ELR (cell line): ENCODE measurements at places on chromosomes 1 and 21.
A peak's percentile ranks its signal among the peaks of the same experiment; 100 is the strongest.

DNA sequence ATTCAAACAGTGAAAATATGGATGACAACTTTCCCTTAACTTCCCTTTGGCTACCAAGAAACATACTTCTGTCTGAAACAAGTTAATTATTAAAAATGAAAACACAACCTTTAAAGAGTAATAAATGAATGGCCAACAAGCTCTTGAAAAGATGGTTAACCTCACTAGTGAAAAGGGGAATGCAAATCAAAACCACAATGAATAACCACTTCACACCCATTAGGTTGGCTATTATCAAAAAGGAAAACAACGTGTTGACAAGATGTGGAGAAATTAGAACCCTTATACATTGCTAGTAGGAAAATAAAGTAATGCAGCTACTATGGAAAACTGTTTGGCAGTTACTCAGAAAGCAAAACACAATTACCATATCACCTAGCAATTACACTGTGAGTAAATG is 14.1 kb downstream of the COP1 start:
- DNase-seq = no peak

DNA sequence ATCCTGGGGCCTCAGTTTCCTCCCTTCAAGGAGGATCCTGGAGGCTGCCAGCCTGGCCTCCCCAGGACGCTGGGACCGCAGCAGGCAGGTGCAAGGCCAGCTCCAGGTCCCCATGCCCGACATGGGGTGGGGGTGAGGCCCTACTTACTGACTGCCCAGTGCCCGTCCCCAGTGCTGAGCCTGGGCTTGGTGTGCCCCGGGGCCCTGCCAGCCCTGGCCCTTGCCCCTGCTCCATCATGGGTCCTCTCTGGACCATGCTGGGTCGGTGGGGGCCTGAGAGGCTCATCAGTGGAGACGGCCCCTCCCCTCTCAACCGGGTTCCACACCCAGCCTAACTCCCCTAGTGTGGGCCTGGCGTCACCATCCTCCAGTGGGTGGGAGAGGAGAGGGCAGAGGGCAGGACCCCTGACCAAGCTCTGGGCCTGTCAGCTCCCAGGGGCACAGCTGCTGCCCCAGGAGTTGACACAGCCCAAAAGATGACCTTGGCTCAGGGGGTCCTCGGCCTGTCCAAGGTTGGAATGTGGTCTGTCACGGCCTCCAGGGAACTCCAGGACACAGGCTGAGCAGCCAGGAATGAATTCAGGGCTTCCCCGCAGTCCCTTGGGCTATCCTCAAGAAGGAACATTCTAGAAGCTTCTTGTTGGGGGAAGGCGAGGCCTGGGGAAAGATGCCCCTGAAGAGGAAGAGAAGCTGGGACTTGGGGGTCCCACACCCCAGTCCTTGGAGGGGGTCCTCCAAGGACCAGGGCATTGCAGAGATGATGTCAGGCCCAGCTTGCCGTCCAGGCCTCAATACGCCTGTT is 17.6 kb upstream of the ARF1 start:
- DNase-seq = no peak

DNA sequence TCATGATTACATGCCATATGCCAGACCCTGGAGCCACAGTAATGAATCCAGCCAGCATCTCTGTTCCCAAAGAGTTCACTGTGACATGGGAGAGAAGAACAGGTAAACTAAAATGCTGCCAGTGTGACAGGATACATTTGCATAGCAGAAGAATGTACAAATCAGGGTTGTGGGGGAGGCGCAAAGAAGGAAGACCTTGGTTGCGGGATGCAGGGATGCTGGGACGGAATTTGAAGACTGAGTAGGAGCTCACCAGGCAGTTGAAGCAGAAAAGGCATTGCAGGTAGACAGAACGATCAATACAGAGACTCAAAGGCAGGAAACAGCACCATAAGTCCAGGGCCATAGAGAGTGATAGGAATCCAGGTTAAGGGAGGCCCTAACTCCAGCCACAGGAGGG is 180.3 kb upstream of the ZC3H12A start:
- DNase-seq = no peak

DNA sequence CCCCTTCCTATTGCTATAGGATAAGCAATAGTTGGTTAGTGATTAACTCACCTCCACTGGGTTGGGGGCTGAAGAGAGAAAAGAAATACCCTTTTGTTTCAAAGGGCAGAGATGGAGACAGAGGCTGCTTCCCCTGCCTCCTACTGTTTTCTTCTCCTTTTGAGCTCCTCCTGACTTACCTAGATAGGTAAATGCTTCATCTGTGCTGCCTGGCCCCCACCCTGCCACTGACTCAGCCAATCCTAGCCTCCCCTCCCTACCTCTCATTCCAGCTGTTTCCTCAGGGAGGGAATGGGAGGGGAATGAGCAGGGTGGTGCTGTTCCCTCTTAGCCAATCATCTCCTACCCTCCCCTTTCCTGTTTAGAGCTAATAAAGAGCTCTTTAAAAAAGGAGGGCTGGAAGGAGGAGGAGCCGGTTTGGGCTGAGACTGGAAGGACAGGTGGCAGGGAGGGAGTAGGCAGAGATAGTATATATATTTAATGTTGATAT is at the start of gene C1orf116:
Gene C1orf116 (minus strand): TSS at position 229 of the 490 bp plus-strand sequence. CDS start 5,158 bp downstream, outside the sequence.
- peak; percentile 21 for DNase-seq

- DNase-seq = peak; percentile 99
Measured at GRCh38 chr1:27862671-27863537, 9.4 kb upstream of the THEMIS2 start.

GRCh38 chr1:20311289-20311688 is 20.6 kb downstream of the VWA5B1 start:
- DNase-seq = no peak

DNA sequence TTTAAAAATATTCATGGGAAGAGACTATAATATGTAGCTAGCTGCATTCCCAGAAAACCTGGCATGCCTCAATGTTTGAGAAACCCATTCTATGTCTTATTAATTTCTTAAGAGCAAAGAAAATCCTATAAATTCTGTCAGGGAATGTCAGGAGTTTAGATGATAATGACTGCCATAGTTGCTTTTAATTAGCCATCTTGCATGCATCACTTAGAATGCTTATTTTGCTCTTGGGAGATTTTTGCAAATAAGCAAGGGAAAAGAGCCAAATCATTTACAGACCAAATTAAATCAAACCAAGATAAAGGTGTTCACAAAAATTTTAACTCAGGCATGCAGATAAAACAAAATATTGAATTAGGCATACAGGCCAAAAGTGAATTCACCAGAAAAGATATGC is 152.8 kb downstream of the FASLG start:
- no peak for DNase-seq

GRCh38 chr1:114155706-114156105 is 2.0 kb upstream of the SYT6 start:
- DNase-seq = no peak

DNA sequence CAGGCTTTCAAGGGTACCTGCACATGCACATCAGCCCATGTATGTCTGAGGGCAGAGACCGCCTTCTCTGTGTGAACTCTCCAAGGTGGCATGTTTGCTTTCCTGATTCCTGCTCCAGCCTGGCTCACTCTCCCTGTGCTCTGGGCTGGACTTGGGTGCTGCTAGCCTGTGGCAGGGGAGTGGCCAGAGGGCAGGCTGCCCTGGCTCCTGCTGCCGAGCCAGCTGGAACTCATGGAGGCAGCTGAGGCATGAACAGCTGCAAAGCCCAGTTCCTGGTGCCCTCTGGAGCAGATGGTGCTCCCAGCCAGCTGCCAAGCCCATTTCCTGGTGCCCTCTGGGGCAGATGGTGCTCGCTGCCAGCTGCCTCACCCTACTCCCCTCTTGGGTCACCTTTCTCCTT is 7.6 kb downstream of the UBL4B start:
- no peak for DNase-seq

DNA sequence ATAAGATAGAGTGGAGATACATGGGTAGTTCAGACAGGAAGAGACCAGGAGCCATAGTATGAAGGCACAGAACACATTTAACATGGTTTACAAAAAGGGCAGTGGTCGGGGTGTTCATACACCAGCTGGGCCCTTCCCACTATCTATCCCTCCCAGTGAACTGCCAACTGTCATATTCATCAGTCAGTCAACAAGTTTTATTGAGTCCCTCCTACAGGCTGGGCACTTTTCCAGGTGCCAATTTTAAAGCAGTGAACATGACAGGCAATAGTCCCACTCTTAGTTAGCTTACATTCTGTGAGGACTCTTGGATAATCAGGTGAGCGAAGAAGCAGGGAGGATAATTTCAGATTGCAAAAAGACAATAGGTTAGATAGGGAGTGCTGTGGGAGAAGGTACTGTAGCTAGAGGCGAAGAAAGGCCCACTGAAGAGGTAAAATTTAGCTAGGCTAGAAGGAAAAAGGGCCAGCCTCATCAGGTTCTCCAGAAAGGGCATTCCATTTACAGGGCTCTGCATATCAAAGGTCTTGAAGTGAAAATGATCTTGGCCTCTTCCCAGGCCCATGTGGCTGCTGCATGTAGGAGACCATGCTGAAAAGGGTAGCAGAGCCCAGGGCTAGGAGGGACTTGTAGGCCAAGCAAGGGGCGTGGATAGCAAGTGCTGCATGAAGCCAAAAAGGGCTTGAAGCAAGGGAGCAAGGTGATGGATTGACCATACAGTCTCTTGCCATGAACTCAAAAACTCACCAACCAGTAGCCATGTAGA is 274.7 kb upstream of the SNX7 start:
- DNase-seq = no peak

- no peak for DNase-seq
Measured at GRCh38 chr21:42607102-42607501, 46.3 kb upstream of the PDE9A start.

GRCh38 chr1:211326528-211327345 is at the start of gene TRAF5:
TRAF5 (plus strand) TSS chr1:211326833; CDS start chr1:211353240, 26,407 bp downstream.
- DNase-seq = peak; percentile 70

- no peak for DNase-seq
Measured at GRCh38 chr1:208737922-208738321, 493.7 kb upstream of the PLXNA2 start.

DNA sequence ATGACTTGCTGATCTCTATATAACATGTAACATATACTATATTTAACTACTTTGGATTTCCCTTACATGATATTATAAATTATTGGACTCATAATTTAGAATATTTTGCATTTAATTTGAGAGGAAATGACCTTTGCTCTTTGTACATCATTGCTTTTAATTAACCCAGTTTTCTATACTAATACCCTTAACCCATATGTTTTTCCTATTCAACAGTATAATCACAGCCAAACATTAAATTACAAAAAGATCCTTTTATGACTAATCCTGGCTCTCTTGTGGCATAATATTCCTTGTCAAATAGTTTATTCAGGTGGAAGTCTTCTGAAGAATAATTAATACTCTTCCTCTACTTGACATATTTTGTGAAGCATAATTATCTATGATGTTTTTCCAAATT is 56.0 kb upstream of the GPR52 start:
- DNase-seq = no peak

GRCh38 chr1:241181471-241181870 is 175.5 kb downstream of the RGS7 start:
- DNase-seq = no peak

DNA sequence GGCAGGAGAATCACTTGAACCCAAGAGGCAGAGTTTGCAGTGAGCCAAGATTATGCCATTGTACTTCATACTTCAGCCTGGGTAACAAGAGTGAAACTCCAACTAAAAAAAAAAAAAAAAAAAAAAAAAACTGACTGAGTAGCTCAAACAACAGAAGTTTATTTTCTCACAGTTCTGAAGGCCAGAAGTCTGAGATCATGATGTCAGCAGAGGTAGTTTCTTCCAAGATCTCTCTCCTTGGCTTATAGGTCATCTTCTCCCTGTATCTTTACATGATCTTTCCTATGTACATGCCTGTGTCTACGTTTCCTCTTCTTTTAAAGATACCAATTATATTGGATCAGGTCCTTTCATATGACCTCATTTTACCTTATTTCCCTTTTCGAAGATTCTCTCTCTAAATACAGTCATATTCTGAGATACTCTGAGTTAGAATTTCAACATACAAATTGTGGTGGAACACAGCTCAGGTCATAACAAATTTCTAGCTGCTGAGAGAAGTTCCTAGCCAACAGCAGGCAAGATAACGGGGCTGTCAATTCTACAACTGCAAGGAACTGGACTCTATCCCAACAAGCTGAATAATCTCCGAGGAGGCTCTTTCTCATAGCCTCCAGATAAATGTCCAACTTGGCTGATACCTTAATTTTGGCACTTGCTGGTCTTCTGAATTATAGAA is 187.7 kb upstream of the ADAMTS5 start:
- DNase-seq = no peak

DNA sequence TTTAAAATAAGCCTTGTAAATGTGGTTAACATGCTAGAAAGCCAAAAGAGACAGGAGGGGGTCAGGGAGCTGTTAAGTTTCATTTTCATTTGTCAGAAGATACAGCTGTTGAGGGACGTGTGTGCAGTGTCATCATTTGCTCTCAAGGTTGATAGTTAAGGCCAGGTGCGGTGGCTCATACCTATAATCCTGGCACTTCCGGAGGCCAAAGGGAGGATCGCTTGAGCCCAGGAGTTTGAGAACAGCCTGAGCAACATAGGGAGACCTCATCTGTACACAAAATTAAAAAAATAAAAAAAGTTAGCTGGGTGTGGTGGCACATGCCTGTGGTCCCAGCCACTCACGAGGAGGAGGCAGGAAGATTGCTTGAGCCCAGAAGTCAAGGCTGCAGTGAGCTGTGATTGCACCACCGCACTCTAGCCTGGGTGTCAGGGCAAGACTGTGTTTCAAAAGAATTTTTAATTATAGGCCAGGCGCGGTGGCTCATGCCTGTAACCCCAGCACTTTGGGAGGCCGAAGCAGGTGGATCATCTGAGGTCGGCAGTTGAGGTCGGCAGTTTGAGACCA is 22.7 kb downstream of the ZBTB8OS start:
- no peak for DNase-seq
